KG1 (cell line): ENCODE measurements at places on chromosomes 3 and 15.

DNA sequence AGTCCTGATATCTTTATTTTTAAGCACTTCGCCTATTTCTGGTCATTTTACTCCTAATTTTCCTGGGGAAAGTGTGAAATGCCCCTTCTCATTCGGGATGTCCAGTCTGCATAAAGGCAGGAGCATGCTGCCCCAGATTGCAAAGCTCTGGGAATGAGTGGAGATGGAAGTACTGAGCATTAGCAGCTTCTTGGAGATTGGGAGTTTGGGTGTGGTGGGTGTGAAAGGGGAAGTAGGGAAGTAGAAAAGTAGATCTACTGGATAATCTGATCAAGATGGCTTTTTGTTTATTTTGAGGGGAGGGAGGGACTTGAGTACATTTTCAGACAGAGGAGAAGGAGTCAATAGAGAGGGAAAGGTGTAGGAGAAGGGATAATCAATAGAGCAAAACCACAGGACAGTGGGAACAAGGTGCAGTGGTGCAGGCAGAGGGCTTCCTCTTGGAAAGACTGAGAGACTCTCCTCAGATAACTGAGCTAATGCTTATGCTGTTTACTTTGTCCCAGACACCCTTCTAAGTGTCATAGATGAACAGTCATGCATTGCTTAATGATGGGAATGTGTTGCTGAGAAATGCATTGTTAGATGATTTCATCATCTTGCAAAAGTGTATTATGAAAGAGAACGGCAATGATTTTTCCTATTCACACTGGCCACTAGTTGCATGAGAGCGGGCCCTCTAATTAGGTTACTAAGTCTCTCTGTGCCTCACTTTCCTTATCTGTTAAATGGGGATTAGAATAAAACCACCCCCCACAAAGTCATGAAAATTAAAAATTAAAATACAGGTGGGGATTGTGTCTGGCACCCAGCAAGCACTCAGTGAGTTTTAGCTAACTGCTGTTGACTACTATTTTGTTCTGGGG, 45.5 kb downstream of the PHLDB2 start:
- no peak for DNase-seq

GRCh38 chr15:98083203-98083910, 122.9 kb downstream of the ARRDC4 start:
- no peak for DNase-seq

- peak; percentile 72 for DNase-seq
Measured at GRCh38 chr15:82128401-82129148, 82.8 kb upstream of the MEX3B start.

GRCh38 chr3:59364496-59364895, 314.7 kb upstream of the CFAP20DC start:
- DNase-seq, result no peak

- DNase-seq, result no peak
Measured at GRCh38 chr3:184320104-184320445, 5.7 kb downstream of the EIF4G1 start.

DNA sequence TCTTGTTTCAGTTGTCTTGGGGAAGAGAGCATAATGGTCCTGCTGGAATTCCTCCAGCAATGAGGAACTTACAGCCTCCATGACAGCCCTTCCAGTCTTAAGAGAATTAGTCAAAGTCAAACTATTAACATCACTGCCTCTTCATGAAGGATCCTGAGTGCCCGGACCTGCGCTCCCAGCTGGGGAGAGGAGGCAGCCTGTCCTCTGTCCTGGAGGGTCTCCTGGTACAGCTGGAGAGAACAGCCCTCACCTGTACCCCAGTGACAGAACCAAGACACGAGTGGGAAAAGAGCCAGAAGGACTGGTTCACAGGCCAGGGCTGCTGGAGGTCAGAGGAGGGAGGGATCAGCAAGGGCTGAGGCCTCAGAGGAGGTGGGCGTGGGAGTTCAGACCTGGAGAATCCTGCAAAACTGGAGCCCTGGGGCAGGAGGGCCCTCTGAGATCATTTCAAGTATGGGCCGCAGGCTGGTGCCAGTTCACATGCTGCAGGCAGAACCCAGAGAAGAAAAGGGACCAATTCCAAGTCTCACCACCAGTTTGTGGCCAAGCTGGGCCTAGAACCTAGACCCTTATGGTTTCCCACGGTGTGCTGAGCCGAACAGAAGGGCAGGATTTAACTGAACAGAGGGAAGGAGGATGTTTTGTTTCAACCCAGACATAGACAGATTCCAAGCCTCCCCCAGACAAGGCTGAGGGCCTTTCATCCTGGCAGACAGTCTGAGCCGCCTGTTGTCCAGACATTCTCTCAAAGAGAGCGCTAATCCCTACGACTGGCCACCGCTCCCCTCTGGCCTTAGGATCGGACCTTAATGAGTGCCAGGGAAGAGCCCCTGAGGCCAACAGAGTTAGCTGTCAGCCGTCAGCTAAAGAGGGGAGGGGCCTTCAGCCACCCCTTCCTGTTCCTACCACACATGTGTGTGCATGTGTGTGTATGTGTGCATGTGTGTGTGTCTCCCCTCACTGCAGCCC, 18.2 kb downstream of the LOXL1 start:
- DNase-seq, result no peak

- DNase-seq, result peak; percentile 55
Measured at GRCh38 chr3:151156618-151157216, 46.3 kb downstream of the GPR171 start.

- no peak for DNase-seq
Measured at GRCh38 chr3:181431748-181432147, 280.0 kb upstream of the SOX2 start.

- DNase-seq, result no peak
Measured at GRCh38 chr3:11434017-11434526, 161.9 kb downstream of the ATG7 start.
